ENCODE measurements at places on chromosomes 5 and 9.

DNA sequence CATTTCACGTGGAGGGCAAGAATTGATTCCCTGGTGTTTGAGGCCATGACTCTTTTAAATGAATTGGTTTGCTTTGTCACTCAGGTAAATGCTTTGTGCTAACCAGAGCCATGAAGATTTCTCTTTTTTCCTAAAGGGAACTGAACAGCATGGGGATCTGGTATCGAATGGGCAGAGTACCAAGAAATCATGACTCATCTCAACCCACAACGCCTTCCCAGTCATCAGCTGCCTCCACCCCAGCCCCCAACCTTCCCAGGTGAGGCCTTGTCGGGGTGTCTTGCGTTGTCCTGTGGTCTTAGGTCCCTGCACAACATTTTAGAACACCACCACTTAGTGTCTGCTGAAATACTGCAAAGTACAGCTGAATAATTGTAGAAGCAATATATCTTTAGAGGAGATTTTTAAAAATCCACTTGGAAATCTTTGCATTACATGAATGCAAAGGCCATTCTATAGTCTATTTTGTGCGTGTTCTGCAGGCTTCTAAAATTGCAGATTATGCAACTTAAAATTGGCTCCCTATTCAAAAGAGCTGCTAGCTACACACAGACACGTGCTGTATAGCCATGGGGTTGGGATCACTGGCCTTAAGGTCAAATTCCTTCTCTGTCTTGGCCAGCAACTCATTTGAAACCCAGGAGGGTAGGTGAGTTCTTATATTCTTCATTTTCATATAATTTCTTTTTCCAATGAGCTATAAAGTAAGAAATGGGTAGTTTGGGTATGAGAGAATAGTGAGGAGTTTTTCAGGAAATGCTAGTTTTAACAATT, 69.0 kb downstream of the MVB12B start:
- DNase-seq = peak; percentile 59

DNA sequence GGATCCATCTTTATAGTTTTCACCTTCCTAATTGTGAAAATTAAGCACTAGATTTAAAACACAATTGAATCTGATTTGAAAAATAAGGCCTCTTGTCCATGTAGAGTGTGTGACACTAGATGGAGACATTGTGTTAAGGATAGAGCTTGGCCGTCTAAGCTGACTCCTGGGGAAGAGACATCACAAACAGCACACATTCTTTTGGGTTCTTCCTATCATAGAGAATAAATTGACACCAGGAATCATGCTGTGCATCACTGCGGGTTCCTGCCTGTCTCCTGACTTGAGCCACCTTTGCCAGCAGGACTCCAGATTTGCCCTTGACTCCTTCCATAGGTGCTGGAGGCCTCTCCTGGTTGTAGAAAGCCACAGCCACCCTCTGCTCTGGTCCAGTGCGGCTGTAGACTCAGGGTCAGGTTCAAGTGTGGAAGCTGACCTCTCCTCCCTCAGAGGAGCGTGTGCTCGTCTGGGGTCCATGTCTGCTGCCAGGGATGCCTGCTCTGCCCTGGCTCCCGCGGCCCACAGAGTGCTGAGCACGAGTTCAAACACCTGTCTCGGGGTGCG, 11.2 kb downstream of the ROPN1L start:
- DNase-seq = no peak

- DNase-seq = no peak
Observed at GRCh38 chr5:163913548-163913947, 408.1 kb downstream of the MAT2B start.

DNA sequence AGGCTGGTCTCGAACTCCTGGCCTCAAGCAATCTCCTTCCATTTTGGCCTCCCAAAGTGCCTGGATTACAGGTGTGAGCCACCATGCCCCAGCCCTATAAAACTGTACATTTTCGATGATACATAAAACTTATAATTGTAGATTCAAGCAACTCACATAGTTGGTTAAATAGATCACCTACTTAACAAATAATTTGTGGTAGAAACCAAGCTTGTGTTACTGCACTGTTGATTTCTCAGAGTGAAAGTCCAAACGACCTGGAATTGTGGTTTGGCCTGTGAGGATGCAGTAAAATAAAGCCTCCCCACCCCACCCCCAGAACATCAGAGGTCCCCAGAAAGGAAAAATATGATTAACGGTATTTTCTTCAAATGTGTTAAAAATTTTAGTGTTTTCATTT, 92.7 kb downstream of the TRIO start:
- no peak for DNase-seq

DNA sequence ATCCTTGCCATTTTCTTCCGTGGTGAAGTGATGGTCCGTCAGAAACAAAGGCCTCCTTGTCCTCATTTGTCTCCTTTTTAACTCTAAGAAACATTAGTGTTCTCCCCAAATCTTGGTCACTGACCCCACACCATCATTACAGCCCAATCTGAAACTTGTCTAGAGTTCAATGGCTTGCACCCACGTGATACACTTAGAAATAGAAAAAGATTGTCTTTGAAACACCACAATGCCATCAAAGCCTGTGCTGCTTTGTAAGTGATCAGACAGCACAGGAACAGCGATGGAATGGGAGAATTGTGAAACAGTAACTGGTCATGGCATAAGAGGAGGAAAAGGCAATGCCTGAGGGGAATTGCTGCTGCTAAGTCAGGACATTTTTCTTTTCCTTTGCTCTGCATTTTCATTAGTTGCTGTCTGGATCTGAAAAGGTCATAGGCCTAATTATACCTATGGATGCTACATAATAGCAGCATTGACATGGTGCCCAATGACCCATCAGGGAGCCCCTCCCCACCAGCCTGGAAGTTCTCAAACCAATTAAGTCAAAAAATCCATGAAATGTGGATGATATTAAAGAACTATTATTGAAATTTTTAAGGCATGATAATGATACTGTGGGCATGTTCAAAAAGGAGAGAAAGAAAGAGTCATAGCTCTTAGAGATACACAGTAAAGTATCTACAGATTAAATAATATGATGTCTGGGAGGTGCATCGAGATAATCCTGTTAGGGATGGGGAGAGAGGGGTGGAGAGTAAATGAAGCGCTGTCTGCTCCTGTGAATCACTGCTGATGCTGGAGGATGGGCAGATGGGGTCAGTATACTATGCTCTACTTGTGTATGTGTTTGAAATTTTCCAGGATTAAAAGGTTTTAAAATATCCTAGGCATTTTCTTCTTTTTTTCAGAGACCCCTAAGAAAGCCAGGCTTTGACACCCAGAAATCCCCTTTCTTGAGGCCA, 83.6 kb downstream of the ENC1 start:
- no peak for DNase-seq

GRCh38 chr9:5958273-5958672, 57.2 kb downstream of the RANBP6 start:
- no peak for DNase-seq

- no peak for DNase-seq
Observed at GRCh38 chr5:167912941-167913665, 378.3 kb upstream of the WWC1 start.
